Activated CD4-positive, alpha-beta memory T cell treated with anti-CD3 and anti-CD28 coated beads for 36 hours (primary cell): ENCODE measurements at places on chromosomes 3 and 15. TPM values are rescaled to one million over a fixed set of nuclear protein-coding genes. Genes with fewer than 3 reads are reported as not detected.

DNA sequence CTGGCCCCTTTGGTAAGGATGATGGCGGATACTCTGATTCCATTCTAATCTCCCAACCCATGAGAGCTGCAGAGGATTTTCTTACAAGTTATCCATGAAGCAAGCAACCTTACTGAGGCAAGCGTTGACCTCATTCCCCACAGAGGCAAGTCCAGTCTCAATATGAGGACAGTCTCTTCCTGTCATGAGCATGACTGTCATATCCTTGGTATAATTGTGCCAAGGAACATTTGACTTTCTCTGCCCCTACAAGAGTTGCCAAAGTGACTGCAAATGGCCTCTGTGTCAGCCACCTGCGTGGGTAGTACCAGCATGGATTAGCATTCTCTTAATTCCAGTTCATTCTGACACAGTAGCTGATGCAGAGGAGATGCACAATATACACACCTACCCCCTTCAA lies 71.2 kb upstream of the TMEM158 start:
- DNase-seq = no peak

- no peak for DNase-seq
Observed at GRCh38 chr3:143286392-143287010, 166.9 kb downstream of the CHST2 start.

GRCh38 chr15:81297147-81297572 lies 26.8 kb downstream of the STARD5 start:
- no peak for DNase-seq

The AP3B2 gene
- total RNA-seq = not detected

GRCh38 chr15:28051955-28052633 lies 47.0 kb downstream of the OCA2 start:
- DNase-seq = no peak

DNA sequence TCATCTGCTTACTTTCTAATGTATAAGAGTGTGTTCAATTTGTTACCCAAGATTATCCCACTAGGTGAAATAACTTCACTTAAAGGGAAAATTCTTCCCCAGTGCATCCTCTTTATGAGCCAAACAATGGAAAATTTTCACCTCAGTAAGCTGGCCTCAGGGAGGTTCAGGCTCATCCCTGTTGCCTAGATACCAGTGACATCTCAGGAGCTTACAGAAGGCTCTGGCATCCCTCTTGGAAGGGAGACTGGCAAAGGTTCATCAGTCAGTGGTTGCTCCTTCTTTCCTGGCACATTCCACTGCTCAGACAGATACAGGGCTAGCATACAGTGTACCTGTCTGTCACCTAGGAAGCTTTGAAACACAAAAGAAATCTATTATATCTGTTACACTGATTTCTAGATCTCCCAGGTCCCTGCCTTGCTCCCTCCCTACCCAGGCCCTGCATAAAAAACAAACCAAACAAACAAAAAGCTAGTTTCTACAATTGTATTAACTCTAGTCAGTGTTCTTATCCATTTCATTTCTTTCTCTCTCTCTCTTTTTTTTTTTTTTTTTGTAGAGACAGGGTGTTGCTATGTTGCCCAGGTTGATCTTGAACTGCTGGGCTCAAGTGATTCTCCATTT lies 1.7 kb downstream of the IP6K2 start:
- no peak for DNase-seq

The OR5AC2 gene
- not detected for total RNA-seq

The TICRR gene
- total RNA-seq = 18.0 TPM

DNA sequence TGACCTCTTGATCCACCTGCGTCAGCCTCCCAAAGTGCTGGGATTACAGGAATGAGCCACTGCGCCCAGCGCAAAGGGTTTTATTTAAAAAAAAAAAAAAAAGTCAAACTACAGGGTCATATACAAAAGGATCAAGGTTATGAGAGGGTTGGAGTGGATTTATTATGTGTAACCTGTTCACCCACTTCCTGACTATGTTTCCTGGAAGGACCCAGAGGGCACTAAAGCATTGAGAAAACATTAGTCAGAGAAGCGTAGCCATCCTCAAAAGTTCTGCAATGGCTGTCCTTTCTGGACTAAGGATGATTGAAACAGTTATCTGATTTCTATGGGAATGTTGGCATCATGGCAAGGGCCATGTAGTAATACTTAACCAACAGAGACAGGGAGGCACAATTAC lies 7.3 kb upstream of the SCAPER start:
- DNase-seq = no peak

The AHSG gene
- not detected for total RNA-seq

- peak; percentile 72 for DNase-seq
Observed at GRCh38 chr3:119937229-119937628, 155.3 kb downstream of the NR1I2 start.

DNA sequence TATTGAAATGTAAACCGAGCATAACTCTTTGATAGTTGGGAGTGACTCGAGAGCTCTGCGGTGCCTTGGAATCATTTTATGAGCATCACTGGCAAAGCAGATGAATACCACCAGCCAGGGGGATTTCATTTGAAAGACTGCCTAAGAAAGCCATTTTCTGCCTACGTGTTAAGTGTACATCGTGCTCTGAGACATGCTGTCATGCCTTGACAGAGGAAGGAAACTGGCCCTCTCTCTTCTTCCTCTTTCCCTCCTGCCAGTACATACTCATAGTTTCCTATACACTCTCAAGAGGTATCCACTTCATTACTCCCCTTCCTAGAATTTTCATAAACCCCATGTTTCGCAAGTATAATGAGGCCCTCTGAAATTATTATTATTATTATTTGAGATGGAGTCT lies 8.8 kb downstream of the BCL2A1 start:
- DNase-seq = no peak

GRCh38 chr3:186496016-186496415 lies 48.2 kb downstream of the CRYGS start:
- DNase-seq = no peak
